ENCODE measurements at places on chromosomes 3 and 15.

DNA sequence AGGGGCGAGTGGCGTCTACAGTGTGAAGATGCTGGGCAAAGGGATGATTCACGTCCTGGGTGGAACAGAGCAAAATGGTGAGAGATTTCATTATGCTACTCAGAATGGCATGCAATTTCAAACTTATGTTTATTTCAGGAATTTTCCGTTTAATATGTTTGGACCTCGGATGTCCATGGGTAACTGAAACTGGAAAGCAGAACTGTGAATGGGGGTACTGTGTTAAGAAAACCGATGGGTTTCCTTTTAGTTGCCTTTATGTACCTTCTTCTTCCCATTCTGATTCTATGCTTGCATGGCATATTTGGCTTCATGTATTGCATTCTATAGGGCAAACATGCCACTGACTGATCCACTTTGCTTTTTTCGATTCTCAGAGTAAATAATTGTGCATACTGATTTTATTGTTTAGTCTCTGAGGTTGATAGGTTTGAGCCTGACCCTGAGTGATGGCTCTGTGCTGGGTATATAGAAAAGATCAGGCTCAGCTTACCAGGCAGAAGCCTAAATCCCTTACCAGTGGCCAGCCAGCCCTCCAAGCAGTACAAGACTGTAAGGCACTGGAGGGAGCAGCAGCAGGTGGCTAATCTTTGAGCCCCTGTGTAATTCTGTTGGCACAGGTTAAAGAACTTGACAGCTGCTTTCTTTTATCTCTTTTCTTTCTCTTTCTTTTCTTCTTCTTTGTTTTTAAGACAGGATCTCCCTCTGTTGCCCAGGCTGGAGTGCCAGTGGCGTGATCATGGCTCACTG, 4.5 kb downstream of the QTRT2 start:
- H3K36me3 ChIP-seq: no peaks in the 10 kb centered on the region
- no peak for DNase-seq
- no peak overlapping the region for H3K4me3 ChIP-seq
- H3K27ac ChIP-seq: no peak overlapping the region
- H3K4me1 ChIP-seq: peaks cover 7% of the 10 kb centered on the region
- no peaks in the 10 kb centered on the region for H3K27me3 ChIP-seq

GRCh38 chr3:122972141-122972540, 55.4 kb downstream of the SEMA5B start:
- no peak overlapping the region for H3K4me3 ChIP-seq
- H3K27me3 ChIP-seq: no peaks in the 10 kb centered on the region

DNA sequence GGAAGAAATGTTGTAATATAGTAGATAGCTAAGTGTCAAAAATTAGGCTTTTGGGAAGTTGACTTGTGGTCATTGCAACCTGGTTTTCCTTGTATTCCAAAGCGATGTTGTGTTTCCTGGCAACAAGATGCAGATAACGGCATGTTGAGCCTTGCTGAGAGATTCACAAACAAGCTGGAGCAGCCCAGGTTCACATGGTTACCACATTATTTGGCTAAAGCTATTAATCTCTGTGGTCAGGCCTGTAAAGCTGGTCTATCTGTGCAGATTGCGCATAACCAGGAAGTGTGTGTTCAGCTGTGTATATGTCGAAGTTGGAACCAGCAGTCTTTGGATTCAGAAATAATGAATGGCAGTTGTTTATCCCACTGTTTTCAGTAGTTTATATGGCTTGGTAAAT, 6.6 kb downstream of the TIPARP start:
- H3K27ac ChIP-seq: peak overlapping the region; percentile 29
- H3K36me3 ChIP-seq: peaks cover 27% of the 10 kb centered on the region
- peak; percentile 55 for DNase-seq
- peaks cover 97% of the 10 kb centered on the region for H3K4me1 ChIP-seq
- H3K4me3 ChIP-seq: no peak overlapping the region

- no peak overlapping the region for H3K4me3 ChIP-seq
- no peak overlapping the region for H3K27ac ChIP-seq
- H3K4me1 ChIP-seq: no peaks in the 10 kb centered on the region
Measured at GRCh38 chr3:140748-141330, 55.7 kb upstream of the CHL1 start.

DNA sequence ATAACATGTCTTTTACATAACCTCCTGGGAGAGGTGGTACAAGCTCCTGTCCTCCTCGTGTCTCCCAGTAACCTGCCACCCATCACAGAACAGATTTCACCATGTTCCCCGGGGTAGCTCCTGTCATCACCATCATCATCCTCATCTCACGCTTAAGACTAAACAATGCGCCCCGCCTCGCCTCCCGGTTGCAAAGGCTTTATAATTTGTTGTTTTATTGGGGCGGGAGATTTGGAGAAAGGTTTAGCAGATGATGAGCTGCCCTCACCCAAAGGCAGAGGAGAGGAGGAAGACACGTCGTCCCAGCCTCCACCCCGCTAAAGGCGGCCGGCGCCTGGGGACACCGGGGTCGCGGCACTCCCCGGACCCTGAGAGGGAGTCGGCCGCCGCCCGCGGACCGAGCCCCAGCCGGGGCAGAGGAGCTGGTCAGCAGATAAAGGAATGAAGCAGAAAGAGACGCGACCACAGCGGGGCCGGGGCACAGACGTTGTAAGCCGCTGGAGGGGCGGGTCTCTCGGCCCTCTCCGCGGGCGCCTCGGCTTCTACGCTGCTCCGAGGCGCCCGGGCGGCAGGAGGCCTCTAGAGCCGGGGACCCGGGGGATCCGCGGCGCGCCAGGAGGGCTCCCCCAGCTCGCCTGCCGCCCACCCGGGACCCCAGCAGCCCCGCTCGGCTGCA, 589 bp downstream of the HERC1 start:
- H3K27ac ChIP-seq: peak overlapping the region; percentile 71
- H3K27me3 ChIP-seq: no peaks in the 10 kb centered on the region
- peak; percentile 46 for DNase-seq
- H3K36me3 ChIP-seq: no peaks in the 10 kb centered on the region
- H3K4me3 ChIP-seq: peak overlapping the region; percentile 92

DNA sequence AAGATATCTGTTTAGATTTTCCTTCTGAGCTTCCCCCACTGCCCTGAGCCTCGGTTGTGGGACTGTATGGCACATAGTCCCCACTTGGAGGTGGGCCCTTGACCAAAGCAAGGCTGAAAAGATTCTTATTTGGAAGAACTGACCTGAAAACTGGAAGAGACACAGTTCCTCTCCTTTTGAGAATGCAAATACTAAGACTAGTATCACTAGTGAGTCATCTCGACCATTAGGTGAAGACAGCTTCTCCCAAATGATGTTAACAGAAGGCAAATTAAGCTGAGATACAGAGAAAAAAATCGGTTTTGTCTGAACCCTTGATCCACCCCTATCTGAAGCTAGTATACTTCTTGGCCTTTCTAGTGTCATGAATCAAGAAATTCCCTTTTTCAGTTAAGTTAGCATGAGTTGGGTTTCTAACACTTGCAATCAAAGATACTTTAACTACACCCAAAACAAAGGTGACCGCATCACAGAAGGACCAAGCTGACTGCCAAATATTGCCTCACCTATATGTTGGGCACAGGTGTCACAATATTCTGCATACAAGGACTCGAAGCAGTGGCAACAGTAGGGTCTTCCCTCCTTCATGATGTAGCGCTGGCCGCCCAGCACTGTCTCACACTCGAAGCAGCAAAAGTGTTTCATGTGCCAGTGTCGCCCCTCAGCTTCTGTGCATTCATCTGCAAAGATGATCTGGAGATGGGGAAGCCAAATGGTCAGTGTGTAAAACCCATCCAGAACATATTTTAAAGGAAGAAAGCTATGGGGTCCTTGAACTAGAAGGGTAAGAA, 72.4 kb downstream of the PRICKLE2 start:
- DNase-seq: no peak
- H3K4me3 ChIP-seq: no peak overlapping the region
- no peaks in the 10 kb centered on the region for H3K4me1 ChIP-seq
- H3K36me3 ChIP-seq: no peaks in the 10 kb centered on the region
- no peak overlapping the region for H3K27ac ChIP-seq
- H3K27me3 ChIP-seq: no peaks in the 10 kb centered on the region

DNA sequence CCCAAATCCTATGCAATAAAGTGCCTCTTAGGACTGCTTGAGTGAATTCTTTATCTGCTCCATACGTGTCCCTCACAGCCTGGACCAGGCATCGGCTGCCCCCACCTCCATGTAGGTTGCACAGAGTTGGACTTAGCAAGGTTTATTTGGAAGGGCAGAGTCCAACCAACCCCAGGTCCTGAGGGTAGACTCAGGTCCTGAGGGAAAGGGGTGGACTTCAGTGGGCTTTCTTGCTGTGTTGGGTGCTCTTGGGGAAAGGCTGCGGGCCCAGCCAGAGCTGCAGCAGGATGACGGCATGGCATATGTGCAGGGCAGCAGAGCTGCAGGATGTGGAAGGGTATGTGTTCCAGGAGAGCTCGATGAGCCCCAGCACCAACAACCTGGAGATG, 6.5 kb downstream of the ALG3 start:
- no peaks in the 10 kb centered on the region for H3K4me1 ChIP-seq
- 0 out of 2 replicates have a peak, but pooled peaks cover 4% of the 10 kb centered on the region for H3K27me3 ChIP-seq
- no peak overlapping the region for H3K4me3 ChIP-seq
- no peak overlapping the region for H3K27ac ChIP-seq
- no peak for DNase-seq

DNA sequence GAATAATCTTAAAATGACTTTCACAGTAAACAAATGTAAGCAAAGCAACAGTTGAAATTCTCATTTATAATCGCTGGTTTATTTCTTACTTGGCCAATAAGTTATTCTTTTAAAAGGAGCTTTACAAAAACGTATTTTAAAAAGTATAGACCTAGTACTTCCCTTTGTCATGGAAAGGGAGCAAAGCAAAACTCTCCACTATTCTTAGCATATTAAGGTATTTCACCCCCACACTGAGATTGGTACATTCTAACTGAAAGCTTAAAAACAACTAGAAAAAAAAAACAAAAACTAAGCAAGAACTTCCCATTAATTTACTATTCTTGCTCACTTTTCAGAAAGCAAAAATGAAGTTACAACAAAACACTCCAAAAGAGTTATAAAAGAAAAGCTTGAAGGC, 1.5 kb downstream of the ATG3 start:
- H3K27me3 ChIP-seq: no peaks in the 10 kb centered on the region
- H3K27ac ChIP-seq: peak overlapping the region; percentile 83

DNA sequence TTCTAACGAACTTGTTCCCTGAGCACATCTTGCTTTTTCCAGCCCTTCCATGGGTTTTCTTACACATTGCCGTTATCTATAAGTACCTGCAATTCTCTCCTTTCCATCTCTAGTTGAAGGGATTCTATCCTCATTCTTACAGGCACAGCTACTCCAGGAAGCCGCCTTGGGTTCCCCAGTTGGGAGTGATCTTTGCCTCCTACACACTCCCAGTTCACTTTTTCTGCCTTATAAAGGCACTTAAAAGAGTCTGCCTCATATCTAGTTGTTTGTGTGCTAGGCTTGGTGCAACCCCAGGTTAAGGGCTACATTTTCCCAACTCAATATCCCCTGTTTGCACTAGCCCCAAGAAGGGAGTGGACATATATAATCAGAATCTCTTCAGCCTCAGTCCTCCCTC, 44.0 kb upstream of the IREB2 start:
- DNase-seq: no peak
- H3K4me1 ChIP-seq: no peaks in the 10 kb centered on the region
- no peak overlapping the region for H3K27ac ChIP-seq
- no peaks in the 10 kb centered on the region for H3K36me3 ChIP-seq
- no peak overlapping the region for H3K4me3 ChIP-seq

GRCh38 chr3:14210843-14211594, 32.4 kb downstream of the LSM3 start:
- no peak for DNase-seq
- H3K27ac ChIP-seq: no peak overlapping the region

DNA sequence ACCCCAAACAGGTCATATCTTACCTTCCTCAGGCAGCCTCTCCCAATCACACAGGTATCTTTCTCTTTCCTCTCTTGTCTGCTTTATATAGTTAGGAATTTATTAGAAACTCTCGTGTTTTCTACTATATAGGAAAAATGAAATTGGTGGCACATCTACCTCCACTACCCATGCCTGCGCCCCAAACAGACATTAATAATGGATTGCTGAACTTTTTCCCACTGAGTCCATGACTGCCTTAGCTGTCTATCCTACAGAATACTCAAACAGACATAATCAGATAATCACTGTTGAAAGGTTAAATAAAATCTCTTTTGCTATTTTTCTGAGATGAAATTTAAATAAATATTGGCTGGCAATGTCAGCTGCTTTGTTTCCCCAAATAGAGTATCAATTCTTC, 55.8 kb upstream of the SLC6A11 start:
- peaks cover 23% of the 10 kb centered on the region for H3K27me3 ChIP-seq
- no peak for DNase-seq
- no peak overlapping the region for H3K27ac ChIP-seq
- H3K4me1 ChIP-seq: no peaks in the 10 kb centered on the region
- no peaks in the 10 kb centered on the region for H3K36me3 ChIP-seq
- H3K4me3 ChIP-seq: no peak overlapping the region

- no peak for DNase-seq
- H3K4me3 ChIP-seq: no peak overlapping the region
- H3K4me1 ChIP-seq: no peaks in the 10 kb centered on the region
- H3K27me3 ChIP-seq: no peaks in the 10 kb centered on the region
- H3K27ac ChIP-seq: no peak overlapping the region
- H3K36me3 ChIP-seq: no peaks in the 10 kb centered on the region
Measured at GRCh38 chr3:1805331-1805730, 293.3 kb upstream of the CNTN4 start.

DNA sequence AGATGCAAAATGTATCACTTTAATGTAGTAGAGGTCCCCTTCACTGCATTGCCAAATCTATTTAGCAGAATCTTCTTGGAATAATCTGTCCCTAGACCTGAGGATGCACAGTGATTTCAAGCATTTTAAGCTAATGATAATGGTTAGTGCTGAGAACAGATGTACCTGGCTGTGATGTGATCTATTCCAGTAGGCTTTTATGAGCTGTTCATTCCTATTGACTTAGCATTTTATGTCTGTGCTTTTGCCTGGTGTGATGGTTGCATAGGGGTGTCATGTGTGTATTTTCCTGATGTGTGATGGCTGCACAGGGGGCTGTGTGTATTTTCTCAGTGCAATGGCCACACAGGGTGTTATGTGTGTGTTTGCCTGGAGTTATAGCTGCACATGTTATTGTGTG, 272.9 kb downstream of the TIGIT start:
- H3K4me1 ChIP-seq: peaks cover 22% of the 10 kb centered on the region
- peaks cover 12% of the 10 kb centered on the region for H3K27me3 ChIP-seq
- no peaks in the 10 kb centered on the region for H3K36me3 ChIP-seq
- peak overlapping the region; percentile 35 for H3K27ac ChIP-seq
- DNase-seq: no peak
- H3K4me3 ChIP-seq: no peak overlapping the region
